Activated naive CD4-positive, alpha-beta T cell (primary cell): ENCODE measurements at places on chromosomes 12 and 14.

DNA sequence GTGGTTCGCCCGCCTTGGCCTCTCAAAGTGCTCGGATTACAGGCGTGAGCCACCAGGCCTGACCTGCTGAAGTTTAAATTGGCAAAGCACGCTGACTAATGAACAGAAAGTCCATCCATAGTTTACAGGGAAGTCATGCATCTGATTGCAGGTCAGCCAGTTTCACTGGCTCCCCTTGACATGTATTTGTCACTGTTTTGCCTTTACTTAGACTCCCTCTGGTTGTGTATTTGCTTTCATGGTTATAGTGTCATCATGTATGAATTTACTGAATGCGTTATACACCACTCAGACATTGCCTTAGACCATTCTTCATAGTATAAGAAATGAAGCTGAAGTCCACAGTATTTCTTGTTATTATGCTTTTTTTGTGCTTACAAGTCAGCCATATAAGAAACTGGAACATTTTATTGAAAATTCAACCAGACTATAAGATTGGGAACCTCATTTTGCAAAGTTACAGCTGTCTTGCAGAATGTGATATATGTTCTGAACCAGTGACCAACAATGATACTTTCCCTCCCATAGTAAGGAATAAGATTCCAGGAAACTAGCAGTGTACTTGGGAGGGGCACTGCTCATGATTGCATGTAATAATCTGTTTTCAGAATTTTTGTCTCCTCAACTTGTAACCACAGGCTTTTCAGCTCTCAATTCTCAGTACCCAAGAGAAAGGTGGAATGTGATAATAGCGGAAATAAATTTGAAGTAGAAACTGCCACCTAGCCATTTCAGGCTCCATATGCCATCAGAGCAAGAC, 51.9 kb upstream of the ATF7IP start:
- no peak for DNase-seq

GRCh38 chr14:37602605-37603453, 7.4 kb downstream of the TTC6 start:
- DNase-seq = no peak

GRCh38 chr14:92687681-92688433, 60.6 kb downstream of the LGMN start:
- no peak for DNase-seq

DNA sequence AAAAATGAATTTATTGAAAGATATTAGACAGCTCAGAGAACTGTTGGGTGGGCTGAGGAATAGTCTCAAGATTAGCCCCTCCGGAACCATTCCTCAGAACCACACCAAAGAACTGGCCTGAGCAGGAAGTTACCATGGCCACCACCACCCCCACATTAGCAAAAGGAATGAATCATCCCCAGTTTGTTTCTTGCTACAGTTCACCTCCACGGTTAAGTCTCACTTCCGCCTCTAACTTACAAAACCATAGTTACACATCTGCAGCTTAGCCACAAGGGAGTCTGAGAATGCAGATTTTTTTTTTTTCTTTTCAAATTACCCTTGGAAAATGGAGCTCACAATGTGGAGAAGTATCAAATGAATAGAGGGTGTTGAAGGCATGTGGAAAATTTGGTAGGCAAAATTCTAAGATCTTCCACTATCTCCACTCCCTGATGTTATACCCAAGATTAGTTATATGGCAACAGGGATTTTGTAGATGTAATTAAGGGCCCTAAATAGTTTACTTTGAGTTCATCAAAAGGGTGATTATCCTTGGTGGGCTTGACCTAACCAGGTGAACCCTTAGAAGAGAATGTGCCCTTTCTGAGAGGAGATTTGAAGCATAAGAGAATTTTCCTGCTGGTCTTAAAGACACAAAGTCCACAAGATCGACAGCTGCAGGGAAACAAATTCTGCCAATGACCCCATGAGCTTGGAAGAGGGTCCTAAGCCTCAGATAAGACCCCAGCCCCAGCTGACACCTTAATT, 129.8 kb upstream of the KRR1 start:
- DNase-seq = no peak

- DNase-seq = no peak
These were observed 43.2 kb downstream of the KRT80 start for GRCh38 chr12:52148464-52149181.

GRCh38 chr12:74537126-74537706, 419 bp upstream of the ATXN7L3B start:
- no peak for DNase-seq

DNA sequence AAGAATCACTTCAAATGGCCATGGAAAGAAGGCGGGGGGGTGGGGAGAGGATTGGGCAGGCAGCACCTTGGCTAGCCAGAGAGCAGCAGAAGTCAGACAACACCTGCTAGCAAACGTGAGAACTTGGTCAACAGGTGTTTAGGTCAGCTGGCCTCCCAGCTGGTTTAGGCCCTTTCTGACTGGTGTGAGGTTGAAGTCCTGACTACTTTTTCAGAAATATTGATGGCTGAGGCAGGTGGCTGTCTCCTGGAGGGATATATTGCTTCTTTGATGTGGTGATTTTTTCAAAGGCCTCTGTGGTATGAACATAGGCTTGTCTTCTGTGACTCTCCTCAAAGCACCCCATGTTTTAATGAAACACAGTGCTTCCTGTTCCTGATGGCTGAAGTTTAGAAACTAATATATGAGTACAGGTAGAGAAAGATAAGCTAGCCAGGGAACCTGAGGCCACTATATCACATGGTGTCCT, 238.2 kb upstream of the SSTR1 start:
- DNase-seq = no peak

- DNase-seq = no peak
These were observed 105.8 kb downstream of the MNAT1 start for GRCh38 chr14:60840313-60840712.

DNA sequence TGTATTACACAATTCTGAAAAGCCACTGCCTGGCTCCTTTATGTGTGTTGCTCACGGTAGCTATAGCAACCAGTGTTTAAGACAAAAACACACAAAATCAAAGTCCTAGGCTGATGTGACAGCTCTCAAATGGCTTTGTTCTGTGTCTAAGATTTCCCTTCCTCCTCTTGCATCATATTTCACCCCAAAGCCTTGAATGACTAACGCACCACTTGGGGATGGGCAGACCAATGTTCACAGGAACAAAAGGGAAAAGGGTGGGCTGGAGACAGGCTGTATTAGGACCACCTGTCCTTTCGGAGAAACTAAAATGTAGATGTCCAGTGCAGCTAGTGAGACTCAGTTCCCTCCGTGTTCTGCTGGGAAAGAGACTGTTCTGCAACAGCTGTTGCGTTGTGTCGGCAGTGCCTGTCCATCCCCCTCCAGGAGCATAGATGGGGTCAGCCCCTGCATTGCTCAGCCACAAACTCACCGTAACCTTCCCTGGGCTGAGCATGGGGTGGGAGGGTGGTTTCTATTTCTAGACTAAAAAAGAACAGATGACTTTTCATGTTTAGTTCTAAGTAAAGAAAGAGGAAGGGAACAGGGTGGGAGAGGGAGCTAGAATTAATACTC, 26.8 kb upstream of the DAAM1 start:
- DNase-seq = no peak

DNA sequence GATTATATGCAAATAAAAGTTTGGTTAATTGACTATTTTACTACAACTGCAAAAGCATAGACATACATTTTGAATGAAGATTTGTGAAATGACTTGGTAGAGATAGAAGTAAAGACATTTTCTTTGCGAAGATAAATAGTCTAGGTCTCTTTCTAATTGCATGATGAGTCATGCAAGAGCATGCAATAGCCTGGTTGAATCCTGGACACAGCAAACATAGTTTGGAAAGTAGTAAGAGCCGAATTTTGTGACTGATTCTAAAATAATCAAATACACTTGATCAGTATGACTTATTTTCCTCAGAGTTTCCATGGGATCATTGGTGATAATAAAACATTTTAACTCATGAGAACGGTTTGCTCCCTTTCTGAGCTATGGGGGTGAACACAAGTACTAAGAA, 27.7 kb upstream of the CAND1 start:
- no peak for DNase-seq

- no peak for DNase-seq
These were observed 122.3 kb downstream of the EML1 start for GRCh38 chr14:99915305-99916090.

- DNase-seq = no peak
These were observed 28.2 kb upstream of the KCNA1 start for GRCh38 chr12:4881266-4882064.
